G401 (cell line): ENCODE measurements at places on chromosomes 1 and 21.

DNA sequence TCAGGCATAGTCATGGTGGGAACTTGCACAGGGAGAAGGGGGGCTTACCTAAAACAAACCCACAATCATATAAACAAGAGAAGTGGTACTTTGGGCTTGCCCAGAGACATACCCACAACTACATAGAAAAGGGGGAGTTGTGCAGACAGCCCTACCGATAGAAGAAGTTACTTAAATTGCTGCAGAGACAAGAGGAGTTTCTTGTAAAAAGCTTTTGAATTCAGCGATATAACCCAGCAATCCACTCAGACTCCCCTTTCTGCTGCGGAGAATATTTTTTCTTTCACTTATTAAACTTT is 164.0 kb upstream of the ETV3 start:
- no peak for DNase-seq

DNA sequence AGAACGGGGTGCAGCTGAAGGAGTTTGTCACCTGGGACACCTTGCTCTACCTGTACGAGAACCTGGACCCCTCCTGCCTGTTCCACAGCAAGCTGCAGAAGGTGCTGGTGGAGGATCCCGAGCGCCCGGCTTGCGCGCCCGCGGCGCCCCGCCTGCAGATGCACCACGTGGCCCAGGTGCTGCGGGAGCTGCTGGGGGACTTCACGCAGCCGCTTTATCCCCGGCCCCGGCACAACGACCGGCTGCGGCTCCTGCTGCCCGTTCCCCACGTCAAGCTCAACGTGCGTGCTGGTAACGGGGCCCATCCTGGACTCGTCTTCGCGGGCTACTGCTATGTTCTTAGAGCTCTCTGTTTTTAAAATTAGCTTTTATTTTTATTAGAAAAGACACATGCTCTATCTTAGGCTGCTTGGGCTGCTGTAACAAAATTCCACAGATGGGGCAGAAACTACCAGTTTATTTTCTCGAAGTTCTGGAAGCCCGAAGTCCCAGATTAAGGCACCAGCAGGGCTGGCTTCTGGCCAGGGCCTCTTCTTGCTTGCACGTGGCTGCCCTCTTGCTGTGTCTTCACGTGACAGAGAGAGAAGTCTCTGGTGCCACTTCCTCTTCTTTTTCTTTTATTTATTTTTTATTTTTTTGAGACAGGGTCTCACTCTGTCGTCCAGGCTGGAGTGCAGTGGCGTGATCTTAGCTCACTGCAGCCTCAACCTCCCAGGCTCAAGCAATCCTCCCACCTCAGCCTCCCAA is 38.1 kb downstream of the TRPM2 start:
- peak; percentile 12 for DNase-seq

- peak; percentile 75 for DNase-seq
Observed at GRCh38 chr1:145858238-145858900, 512 bp downstream of the PIAS3 start.

DNA sequence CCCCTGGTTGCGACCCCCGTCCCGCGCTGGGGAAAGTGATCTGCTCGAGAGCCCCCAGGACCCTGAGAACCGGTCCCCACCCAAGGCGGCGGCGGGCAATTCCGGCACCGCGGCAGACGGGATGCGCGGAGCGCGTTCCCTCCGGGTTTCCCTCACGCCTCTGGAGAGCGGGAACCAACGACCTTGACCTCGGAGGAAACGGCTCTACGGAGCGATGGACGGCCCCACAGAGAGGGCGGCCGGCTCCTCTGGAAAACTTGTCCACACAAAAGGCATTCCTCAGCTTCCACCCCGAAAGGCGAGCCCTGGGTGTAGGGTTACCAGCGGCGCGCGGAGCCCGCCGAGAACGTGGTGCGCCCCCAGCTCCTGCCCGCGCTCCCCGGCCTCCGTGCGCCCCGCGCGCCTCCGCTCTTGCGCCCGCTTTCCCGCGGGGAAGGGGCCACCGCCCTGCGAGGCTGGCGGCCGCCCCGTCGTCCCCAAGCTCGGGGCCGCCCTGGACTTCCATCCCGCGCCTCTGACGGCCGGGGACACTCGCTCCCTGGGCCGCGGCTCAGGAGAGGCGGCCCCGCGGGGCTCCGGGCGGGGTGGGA is 391 bp upstream of the KIAA1614 start:
- no peak for DNase-seq

- DNase-seq, result no peak
Observed at GRCh38 chr1:18635891-18636595, 5.4 kb downstream of the PAX7 start.

DNA sequence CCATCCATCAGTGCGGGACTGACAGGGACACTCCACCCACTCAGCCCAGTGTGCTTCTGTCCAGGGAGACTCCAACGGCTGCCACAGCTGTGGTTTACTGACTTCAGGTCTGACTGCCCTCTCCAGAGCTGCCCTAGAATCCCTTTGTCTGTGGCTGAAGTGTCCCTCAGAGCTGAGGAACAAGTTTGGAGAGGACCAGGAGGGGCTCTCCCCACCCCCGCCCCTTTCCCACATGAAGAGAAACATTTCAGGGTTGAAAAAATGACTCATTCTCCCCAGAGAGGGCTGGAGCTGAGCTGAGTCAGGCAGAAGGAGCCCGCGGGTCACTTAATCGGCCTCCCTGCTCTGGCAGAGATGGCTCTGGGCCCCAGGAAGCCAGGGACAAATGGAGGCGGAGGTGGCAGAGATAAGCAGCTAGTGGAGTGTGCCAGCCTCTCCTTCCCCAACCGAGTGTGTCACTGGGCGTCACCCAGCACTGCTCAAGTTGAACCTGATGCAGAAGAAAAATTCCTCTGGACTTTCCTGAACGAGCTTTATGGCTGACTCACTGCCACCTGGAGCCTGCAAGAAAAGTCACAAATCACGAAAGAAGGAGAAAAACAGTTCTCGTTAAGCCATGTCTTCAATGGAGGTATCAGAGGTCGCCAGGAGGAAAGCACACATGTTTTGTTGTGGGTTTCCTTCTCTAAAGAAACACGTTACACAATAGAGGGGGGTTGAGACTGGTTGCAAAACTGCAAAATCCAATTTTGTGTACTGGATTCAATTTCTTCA is 34.3 kb upstream of the ECE1 start:
- DNase-seq, result no peak

- no peak for DNase-seq
Observed at GRCh38 chr1:3471356-3472087, 17.1 kb downstream of the ARHGEF16 start.

- no peak for DNase-seq
Observed at GRCh38 chr1:182768963-182769362, 20.6 kb upstream of the NPL start.

GRCh38 chr1:220164517-220164916 is 70.6 kb downstream of the IARS2 start:
- no peak for DNase-seq

DNA sequence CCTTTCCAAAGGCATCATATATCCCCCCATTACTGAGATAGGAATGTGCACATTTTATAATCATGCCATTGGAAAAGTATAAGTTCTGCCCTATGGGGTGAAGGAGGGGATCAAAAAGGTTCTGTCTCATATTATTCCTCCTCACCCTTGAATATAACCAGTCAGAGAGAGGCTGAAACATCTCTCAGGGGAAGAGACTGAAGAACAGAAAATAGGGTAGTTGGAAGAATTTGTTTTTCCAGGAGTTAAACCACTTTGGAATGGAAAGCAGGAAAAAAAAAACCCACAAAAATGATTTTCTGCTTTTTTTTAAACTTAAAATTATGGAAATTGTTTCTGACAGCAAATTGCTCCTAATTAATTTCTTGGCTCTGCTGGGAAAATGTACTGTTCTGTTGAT is 52.8 kb upstream of the BEND5 start:
- DNase-seq, result no peak

DNA sequence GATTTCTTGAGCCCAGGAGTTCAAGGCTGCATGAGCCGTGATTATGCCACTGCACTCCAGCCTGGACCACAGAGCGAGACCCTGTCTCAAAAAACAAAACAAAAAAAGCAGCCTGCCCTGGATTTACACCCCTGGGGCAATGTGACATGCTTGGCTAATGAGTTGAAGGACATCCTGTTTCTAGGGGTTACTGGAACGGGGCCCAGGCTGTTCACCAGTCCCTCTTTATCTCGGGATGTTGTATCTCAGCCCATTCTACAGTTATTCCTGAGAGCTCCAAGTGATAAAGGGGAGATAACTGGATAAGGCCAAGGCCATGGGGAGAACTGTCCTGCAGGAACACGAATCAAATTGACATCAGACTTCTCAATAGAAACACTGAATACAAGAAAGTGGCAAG is 21.7 kb upstream of the S100A2 start:
- no peak for DNase-seq

DNA sequence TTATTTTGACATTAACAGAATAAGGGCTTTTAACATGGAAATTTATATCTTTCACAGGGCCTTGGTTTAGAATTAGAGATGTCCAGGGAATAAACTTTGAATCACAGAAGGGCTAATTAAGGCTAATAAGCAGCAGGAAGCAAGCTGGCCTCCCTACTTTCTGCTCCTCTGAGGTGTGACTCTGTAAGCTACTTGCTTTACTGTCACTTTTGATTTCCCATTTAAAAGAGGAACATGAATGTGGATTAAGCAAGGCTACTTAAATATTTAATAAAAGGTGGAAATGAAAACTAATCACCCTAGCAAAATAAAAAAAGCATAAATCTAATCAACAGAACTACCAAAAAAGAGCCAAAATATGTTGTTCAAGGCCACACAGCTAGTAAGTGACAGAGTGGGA is 28.9 kb upstream of the CD5L start:
- DNase-seq, result no peak

- DNase-seq, result no peak
Observed at GRCh38 chr1:231410036-231410612, 12.0 kb downstream of the EGLN1 start.

GRCh38 chr1:161307230-161307768 is 2.5 kb downstream of the MPZ start:
- DNase-seq, result peak; percentile 3

DNA sequence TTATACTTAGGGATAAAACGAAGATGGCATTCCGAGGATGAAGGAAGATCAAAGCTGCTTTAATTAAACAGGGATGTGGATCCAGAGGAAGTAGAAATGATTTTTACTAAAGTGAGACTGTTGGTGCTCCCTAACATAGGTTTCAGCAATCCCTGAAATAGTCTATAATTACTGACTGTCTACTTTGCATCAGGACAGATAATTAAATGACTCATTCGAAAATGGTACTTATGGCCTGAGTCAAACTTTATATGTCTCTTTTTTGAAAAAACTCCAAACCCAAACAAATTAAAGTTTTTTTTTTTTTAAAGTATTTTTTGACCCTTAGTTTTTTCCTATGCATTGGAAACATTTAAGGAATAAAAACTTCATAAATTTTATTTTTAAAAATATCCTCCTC is 90.3 kb downstream of the LYST start:
- no peak for DNase-seq

DNA sequence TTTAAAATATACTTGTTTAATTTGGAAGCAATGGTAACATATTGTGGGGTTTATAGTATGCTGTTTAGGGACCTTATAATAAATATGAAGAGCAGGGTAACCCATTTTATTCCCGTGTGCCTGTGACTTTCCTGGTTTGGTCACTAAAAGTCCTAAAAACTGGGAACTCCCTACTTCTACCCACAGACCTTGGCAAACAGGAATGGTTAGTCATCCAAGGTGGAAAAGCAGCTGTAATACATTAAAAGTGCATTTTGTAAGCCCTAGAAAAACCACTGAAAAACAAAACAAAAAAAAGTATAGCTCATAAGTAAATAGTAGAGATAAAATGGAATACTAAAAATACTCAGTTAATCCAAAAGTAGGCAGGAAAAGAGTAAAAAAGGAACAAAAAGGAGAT is 538.9 kb downstream of the LMO4 start:
- no peak for DNase-seq

- DNase-seq, result no peak
Observed at GRCh38 chr1:2875707-2876561, 74.4 kb upstream of the TTC34 start.

- no peak for DNase-seq
Observed at GRCh38 chr1:208432346-208432745, 188.2 kb upstream of the PLXNA2 start.

DNA sequence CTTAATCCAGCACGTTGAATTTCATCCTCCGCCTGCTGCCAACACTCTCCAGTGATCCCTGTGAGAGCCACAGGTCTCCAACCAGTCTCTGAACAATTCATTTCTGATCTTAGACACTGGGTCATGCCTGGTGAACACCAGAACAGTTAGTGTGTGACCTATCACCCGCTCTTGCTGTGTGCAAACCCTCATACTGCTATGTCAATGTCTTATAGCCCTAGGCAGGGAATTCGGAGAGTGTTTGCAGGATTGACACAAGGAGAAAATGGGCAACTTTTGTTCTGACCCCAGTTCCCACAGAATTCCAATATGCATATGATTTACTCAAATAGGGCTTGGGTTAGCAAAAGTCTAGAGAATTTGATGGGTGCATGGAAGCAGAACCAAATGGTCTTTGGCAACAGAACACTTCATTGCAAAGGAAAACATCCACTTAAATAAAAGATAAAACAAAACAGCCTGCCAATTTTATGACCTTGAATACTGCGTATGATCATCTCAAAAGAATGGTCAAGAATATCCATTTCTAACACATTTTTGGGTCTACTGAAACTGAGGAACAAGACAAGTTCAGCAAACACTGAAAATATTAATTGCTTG is 23.0 kb upstream of the GUCA2B start:
- DNase-seq, result no peak

- no peak for DNase-seq
Observed at GRCh38 chr1:200346700-200347099, 63.1 kb downstream of the ZNF281 start.

DNA sequence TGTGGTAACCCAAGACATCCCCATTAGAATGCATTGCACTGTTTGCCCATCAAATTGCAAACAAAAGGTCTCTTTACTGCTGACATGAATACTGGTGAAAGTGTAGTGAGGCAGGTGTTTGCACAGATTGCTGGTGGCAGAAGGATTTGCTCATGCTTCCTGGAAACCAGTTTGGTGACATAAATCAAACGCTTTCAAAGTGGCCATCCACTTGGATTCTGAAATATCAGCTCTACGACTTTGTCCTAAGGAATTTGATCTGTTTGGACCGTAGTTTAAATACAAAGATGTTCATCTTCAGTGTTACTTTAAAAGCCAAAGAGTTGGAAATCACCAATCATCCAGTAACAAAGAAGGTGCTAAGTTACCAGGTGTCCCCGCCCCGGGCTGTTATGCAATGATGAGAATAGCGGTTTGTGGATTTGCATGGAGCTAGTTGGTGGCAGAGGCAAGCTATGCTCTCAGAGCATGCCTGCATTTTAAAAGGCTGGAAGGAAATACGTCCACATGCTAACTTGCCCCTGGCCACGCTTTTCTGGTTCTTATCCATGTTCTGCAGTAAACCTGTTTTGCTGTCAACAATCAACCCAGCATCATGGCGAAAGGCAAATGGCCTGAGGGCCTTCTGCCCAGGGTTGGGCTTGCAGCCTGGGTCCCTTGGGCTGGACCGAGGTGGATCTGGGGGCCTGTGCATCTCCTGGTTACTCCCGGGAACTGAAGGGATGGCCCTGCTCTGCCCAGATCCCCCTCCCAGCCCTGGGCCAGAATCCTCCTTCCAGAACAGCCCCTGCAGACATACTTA is 49.2 kb downstream of the UMODL1 start:
- DNase-seq, result peak; percentile 44
